Activated CD4-positive, alpha-beta T cell treated with anti-CD3 and anti-CD28 coated beads, Interleukin-2, Interleukin-6, amounts not matched to agents 100 ng/mL and 50 ng/mL, durations not matched to agents 16 hours and 8 hours (primary cell): ENCODE measurements at places on chromosomes 7 and 10.

DNA sequence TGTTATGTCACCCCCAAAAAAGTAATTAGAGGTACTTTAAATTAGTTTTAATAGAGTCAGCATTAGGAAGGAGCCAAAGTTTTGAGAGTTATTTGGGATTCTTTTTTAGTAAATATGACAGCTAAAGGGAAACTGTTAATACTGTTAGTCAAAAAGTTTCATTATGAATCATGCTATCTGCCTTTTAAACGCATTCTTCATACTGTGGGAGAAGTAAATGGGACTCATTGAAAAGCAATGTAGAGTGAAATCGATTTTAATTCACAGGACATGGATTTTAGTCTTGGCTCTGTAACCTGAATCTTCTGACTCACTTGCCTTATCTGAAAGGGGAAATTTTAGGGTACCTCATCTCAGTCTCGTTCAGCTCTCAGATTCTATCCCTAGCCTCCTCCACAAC is 105.1 kb downstream of the AASS start:
- DNase-seq: no peak

GRCh38 chr7:29488977-29489376 is 74.7 kb upstream of the PRR15 start:
- DNase-seq: no peak

DNA sequence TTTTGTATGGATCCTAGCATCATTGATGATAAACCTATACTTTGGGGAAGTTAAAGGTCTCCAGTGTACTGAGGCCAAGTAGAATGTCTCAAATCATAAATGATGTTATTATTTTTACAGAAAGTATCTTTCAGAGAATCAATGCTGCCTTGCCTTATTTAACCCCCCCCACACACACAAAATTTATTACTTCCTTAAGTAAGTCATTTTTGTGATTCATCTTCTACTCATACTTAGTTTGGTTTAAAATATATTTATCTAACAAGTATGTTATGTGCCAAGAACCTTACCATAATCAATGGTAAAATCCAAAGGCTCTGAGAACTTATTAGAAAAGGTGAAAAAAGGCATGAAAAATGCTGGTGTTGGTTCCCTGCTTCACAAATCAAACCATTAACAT is 18.8 kb upstream of the CLDN12 start:
- no peak for DNase-seq

DNA sequence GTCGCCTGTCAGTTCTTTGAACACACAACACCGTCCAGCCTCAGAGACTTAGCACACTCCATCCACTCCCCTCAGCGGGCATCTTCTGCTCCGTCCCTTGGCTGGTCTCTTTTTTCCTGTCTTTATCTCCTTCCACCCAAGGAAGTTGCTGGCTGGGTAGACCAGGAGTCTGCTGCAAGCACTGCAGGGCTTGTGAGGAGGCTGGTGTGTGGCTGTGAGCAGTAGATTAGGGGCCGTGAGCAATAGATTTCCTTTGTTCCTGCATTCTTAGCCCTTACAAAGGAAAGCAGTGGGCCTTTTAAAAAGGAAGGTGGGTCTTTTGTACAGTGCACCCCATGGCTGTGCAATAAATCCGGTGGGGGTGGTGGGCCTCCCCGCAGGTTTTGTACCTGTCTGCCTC is 100.3 kb upstream of the BTBD16 start:
- DNase-seq: no peak

DNA sequence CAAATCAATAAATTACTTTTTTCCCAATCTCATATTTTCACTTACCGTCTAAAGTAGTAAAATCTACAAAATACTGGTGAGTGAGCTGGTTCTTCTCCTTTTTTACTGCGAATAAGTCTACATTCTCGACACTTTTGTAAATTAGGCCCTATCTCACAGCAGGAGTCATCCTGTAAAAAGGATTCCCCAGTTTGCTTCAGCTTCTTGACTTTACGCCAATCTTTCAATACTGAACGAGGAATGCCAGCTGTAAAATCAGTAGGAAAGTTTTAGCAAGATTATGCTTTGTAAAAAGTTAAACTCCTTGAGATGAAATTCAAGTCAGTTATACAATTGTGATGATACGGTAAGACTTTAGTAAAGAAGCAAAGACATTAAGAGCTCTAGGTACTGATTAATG is 67.3 kb downstream of the NRBF2 start:
- no peak for DNase-seq

- DNase-seq: peak; percentile 6
Measured at GRCh38 chr7:29989257-29989995, at the start of gene SCRN1. Gene SCRN1 (minus strand): TSS chr7:29989801. CDS start chr7:29969067, 20,734 bp downstream.

DNA sequence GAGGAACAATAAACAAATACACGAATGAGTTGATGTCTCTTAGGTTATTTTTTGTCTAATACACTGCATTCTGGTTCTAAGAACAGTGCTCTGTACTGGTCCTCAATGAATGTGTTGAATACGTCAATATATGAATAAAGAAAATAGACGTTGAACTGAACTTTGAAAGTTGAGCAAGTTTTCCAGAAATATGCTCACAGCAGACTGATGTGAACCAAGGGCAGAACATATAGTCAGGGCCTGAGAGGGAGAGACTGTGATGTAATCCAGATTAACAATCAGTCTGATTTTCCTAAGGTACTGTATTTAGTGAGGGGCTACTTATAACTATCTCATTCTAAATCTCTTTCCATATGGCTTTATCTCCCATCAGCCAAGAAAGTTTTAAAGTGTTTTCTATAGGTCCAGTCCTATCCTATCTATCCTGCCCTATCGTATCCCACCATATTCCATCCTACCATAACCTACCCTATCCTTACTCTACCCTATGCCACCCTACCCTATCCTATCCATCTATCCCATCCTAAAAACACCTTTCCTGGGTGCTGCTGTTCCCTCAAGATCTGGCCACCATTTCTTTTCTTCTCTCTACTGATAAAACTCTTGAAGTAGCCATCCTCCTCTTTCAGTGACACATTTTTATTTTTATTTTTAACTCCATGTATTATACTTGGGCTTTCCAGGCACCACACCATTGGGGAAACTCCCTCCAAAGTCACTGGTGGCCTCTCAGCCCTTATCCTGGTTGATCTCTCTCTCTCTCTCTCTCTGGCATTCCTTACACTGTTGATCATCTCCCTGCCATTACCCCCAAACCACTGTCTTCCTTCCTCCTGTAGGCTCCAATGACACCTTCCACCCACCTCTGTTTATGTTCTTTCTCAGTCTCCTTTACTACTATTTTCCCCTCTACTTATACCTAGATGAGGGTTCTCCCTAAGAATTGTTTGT is 212.3 kb upstream of the SLC26A5 start:
- no peak for DNase-seq

GRCh38 chr10:117782276-117782675 is 239.7 kb downstream of the EMX2 start:
- DNase-seq: no peak

GRCh38 chr10:72659694-72660093 is 32.2 kb upstream of the MCU start:
- no peak for DNase-seq

DNA sequence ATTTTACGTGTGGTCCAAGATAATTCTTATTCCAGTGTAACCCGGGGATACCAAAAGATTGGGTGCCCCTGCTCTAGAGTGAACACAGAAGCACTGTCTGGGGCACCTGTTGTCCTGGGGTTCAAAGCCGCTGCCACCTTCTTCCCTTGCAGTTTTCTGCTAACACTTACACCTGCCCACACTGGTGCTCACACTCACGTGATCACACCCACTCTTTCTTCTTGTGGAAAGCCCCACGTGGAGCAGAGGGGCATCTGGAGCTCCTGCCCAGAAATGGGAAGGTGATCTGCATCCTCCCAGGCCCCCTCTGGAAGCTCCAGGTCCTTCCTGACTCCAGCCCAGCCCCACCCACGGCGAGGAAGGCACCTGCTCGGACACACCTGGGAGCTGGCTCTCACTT is 42.9 kb downstream of the PTPRN2 start:
- no peak for DNase-seq

DNA sequence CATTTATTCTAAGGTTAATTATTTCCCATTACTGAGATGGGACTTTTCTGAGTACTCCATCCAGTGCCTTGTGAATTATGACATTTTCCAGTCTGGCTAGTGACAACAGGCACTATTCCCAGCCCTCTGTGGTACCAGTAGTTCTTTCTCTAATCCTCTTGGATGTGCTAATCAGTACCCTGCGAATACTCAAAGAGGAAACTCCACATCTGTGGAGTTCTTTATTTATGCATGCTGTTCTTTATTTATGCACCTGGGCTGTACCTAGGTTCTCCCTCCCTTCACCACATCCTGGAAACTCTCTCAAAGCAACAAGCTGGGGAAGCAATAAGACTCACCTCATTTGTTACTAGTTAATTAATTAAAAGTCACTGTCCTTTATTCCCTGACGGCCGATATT is 83.5 kb downstream of the TSPAN12 start:
- DNase-seq: no peak

DNA sequence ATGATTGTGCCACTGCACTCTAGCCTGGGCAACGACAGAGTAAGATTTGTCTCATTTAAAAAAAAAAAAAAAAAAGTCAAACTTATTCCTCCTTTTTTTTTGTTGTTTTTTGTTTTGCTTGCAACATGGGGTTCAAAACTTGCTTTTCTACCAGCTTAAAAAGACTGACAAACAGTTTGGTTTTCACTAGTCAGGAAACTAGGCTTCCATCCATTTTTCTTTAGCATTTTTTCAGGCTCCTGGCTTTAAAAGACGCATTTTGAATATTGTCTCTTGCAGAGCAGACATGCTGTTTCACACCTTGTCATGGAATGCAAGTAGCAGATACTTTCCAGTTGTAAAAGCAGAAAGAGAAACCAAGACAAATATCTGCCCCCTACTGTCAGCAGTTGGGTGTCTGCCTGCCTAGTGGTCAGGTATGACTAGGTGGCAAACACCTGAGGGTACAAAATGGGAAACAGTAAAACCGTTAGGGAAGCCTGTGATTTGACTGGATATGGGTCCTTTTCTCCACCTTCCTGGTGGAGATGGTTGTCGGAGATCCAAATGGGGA is 139.9 kb downstream of the CCDC71L start:
- DNase-seq: peak; percentile 4

DNA sequence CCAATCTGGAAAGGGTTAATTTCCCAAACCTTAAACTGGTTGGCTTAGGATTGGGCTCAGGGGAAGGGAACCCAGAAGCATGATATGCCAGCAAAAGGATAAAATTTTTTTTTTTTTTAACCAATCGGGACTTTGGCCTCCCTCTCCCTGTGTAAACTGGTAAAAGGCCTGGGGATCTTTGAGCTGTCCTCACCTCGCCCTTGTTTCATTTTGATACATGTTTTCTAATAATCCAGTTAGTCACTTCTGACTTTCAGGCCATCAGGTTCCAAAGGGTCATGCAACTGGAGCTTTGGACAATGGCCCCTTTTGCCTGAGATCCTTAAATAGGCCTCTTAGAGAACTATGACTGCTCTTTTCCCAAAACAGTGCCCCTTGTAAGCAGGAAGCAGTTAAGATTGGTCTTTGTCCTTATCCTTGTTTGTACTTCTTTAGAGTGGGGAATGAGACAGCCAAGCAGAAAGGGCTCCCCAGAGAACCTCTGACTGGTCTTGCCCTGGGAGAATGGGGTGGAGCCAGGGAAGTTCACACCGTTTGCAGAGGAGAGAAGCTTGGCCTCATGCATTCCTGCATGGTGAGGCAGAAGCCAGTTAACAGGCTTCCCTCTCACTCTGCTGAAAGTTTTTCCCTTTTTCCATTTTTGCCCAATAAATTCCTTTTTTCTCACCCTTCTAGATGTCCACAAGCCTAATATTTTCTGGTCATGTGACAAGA is 424.2 kb upstream of the CNTNAP2 start:
- DNase-seq: no peak

DNA sequence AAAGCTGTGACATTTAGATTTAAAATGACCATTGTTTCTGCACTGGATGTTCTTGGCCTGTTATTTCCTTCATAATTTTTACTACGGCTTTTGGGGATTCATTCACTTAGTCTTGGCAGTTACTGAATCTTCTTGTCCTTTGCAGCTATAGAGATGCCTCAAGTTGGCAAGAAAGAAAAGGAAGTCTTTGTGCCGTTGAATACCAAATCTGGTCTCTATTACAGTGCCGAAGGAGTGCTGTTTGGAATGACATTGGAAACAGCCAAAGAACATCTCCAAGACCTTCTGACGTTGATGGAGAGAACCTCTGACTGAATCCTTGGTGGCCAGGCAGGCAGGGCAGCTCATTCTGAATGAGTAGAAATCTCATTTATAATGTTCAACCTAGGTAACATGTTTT is 54.3 kb upstream of the NRP1 start:
- DNase-seq: no peak

- no peak for DNase-seq
Measured at GRCh38 chr7:7642081-7642480, 1.5 kb downstream of the UMAD1 start.

- no peak for DNase-seq
Measured at GRCh38 chr7:139648391-139648861, 124.9 kb downstream of the CLEC2L start.

- DNase-seq: no peak
Measured at GRCh38 chr10:34626158-34626880, 188.8 kb downstream of the PARD3 start.

GRCh38 chr10:75613685-75614504 is 182.5 kb downstream of the LRMDA start:
- DNase-seq: no peak

DNA sequence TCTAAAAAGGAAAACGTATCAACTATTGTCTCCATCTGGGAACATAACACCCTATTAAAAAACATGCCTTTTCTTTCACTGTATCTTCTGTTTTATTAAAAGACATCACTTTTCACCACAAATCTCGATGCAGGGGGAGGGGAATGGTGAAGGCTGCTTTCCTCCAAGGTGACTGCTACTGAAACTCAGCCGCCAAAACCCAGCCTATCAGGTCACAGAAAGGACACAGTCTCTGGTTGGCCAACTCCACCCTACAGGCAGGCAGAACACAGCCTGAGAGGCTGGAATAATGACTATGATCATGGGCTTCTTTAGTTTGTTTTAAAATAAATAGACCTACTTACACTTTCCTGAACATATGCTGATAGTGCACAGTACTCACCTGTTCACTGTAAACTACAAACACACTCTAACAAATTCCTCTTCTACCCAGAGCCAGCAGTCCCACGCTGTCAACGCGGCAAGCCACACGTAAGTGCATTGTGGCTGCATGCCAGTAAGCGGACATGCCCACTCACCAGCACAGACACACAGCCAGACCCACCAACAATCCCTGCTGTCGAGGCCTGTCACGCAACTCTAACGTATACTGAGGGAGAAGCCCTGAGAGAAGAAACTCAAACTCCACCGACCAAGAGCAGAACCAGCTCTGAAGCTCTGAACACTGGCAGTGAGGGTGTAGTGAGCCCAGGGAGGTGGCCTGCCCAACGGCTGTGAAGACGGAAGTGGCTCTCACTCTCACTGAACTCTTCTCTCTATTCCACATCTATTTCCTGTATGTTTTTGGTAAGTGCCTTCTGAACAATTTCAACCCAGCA is 41.8 kb downstream of the NCAPG2 start:
- peak; percentile 20 for DNase-seq

- no peak for DNase-seq
Measured at GRCh38 chr7:978416-979091, 3.2 kb upstream of the COX19 start.

GRCh38 chr10:18056583-18056982 is 83.6 kb upstream of the CACNB2 start:
- DNase-seq: no peak
